Neural progenitor cell (in vitro differentiated cells): ENCODE measurements at places on chromosomes 11 and 22.

- DNase-seq = peak; percentile 74
These were observed 699 bp downstream of the AIFM3 start for GRCh38 chr22:20967697-20968211.

DNA sequence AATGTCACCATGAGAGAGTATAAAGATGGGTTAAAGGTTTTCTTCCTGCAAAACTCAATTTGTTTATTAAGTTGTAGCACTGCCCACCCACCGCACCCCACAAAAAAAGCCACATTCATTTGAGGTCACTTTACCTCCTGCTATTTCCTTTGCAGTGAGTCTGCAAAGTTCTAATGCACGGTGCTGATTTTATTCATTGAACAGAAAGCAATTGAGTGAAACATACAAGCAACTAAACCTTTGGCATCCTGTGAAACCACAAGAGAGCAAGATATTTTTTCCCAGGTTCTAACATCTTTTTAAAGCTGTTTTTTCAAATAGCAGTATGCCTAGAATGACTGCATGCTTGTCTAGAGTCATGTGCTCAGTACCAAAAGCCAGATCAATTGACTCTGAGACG is 39.0 kb downstream of the RRAS2 start:
- no peak for DNase-seq

GRCh38 chr22:41907436-41908401 is 7.2 kb downstream of the SHISA8 start:
- DNase-seq = peak; percentile 19

GRCh38 chr22:26442086-26442756 is 13.2 kb downstream of the ASPHD2 start:
- DNase-seq = no peak

- DNase-seq = no peak
These were observed 346.8 kb downstream of the JRKL start for GRCh38 chr11:96736601-96737000.

GRCh38 chr11:92852229-92852628 is 117.2 kb upstream of the MTNR1B start:
- DNase-seq = no peak
